ENCODE measurements at places on chromosomes 7 and 10.

DNA sequence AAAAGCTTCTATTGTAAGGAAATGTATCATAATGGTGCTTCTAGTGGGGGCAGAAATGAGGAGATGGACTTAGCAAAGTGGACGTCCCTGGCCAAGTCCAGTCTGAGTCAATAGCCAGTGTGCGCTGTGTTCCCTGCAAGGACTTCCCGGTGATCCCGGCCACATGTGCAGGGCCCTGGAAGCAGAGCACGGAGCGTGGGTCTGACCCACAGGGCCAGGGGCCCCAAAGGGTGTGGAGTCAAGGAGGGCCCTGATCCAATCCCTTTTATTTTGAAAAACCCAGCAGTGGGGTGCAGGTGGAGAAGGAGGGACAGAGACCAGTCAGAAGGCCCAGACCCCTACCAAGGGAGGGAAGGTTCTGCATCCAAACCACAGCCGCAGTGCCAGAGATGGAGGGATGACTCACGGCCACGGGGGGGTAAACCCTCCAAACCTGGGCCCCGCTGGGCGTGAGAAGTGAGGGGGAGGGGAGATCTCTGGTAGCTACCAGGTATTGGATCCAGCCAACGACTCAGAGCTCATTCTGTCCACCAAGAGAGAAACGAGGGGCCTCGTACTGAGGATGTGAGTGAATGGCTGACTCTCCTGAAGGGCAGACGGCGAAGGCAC, 57.2 kb upstream of the VIPR2 start:
- DNase-seq, result no peak

DNA sequence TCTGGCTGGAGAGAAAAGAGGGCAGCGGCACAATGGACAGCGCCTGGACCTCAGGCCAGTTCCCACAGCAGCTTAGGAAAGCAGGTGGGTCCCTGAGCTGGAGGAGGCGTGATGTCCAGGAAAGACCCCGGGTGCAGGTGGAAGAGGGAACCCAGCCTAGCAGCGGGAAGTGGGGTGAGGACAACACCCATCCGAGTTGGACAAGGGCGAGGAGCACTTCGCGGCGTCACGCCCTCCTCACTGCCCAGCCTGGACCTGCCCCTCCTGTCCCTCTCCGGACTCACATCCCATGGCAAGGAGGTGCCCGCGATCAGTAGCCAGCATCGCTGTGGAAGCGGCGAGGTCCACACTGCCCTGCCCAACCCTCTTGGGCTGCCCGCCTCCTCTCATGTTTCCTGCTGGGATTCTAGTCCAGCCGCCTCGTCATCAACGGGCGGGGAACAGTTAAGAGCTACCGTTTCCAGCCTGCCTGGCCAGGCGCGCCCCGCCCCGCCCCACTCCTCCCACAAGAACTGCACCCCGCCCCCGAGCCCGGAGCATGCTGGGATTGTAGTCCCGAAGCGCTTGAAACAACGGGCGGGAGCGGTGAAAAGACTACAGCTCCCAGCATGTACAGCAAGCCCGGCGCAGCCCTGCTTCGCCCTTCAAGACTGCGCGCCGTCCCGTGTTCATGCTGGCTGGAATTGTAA, 930.6 kb upstream of the ZNF722 start:
- no peak for DNase-seq

GRCh38 chr10:103573205-103573487, 79.6 kb downstream of the NEURL1 start:
- no peak for DNase-seq

GRCh38 chr10:6275022-6275997, 72.6 kb downstream of the PFKFB3 start:
- peak; percentile 99 for DNase-seq

GRCh38 chr10:49090189-49090575, 25.1 kb downstream of the VSTM4 start:
- no peak for DNase-seq

GRCh38 chr10:112244197-112244596, 39.0 kb upstream of the TECTB start:
- peak; percentile 1 for DNase-seq

DNA sequence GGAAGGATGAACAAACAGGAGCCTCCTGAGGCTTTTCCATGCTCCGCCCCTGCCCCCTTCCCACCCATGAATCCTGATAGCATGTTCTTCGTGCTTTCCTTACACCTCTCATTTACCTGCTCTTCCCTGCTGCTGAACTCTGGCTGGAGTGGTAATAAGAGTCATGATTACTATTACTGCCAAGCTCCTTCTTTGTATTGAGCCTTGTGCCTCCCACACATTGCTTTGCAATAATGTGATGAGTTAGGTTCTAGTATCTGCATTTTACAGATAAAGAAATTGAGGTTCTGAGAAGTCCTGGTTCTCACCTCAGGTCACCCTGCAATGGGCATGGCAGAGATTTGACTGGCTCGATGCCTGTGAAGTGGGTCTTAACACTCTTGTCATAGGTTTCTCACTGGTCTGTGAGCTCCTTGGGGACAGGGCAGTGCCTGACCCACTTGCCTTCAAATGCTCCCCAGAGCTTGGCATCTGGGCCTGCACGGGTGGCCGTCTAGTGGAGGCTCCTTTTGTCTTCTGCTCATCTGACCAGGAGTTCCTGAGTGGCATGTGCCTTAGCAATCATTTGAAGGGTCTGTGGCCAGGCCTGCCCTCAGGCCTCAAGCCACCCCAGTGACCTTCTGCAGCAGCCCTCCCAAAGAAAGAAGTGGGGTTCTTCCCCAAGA, 309.2 kb upstream of the ZMIZ1 start:
- no peak for DNase-seq

- DNase-seq, result no peak
Measured at GRCh38 chr7:18831943-18832342, 285.5 kb downstream of the TWIST1 start.

GRCh38 chr7:155007947-155008346, 5.0 kb upstream of the PAXIP1 start:
- DNase-seq, result peak; percentile 23

GRCh38 chr7:93165447-93165846, 17.3 kb upstream of the SAMD9L start:
- DNase-seq, result peak; percentile 90

GRCh38 chr10:84333864-84334451, 5.6 kb downstream of the CCSER2 start:
- peak; percentile 54 for DNase-seq

GRCh38 chr7:132090444-132090843, 485.8 kb downstream of the PLXNA4 start:
- DNase-seq, result no peak

- DNase-seq, result no peak
Measured at GRCh38 chr7:131504157-131504899, 52.1 kb downstream of the PODXL start.

GRCh38 chr10:101284101-101284743, 55.0 kb upstream of the LBX1 start:
- no peak for DNase-seq

DNA sequence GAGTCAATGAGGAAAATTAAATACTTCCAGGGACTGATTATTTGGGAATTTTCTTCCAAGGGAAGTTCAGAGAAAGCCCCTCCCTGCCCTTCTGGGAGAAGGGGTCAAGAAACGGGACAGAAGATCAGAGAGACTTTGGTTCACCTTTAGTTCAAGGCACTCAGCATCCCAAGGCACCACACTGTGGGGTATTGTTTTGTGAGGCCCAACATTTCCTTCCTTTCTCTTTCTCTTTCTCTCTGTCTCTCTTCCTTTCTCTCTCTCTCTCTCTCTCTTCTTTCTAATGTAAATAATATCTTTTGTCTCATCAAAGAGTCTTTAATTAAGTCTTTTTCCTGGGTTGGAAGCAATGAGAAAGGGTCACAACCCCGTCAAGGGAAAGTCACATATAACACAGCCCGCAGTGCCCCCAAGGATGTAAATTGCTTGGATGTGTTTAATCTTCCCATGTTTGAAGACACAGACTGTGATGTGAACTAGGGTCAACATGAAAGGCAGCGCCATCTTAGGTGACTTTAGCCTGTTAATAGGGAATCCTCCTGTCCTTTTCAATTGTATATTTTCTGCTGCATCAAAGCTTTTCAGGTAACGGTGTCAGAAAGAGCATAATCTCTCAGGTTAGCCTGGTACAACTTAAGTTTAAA, 983.3 kb upstream of the C7orf33 start:
- DNase-seq, result no peak

- DNase-seq, result no peak
Measured at GRCh38 chr7:41892356-41893100, 189.6 kb upstream of the INHBA start.

DNA sequence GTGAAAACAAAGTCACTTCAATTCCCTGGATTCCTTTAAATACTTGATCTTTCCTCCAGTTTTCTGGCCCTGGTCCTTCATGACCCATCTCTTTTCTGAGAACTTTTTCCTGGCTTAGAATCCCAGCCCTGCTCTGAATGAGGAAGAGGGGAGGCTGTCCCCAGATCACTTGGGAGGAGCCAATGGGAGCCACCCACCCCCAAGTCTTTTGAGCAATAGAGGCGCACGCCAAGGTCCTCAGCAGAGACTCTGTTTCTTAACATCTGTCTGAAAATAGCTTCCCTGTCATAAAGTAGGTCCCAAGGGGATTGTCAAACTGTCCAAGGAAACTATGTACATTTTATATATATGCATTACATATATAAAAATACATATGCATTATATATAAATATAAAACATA, 126.8 kb downstream of the ADRA2A start:
- DNase-seq, result no peak

DNA sequence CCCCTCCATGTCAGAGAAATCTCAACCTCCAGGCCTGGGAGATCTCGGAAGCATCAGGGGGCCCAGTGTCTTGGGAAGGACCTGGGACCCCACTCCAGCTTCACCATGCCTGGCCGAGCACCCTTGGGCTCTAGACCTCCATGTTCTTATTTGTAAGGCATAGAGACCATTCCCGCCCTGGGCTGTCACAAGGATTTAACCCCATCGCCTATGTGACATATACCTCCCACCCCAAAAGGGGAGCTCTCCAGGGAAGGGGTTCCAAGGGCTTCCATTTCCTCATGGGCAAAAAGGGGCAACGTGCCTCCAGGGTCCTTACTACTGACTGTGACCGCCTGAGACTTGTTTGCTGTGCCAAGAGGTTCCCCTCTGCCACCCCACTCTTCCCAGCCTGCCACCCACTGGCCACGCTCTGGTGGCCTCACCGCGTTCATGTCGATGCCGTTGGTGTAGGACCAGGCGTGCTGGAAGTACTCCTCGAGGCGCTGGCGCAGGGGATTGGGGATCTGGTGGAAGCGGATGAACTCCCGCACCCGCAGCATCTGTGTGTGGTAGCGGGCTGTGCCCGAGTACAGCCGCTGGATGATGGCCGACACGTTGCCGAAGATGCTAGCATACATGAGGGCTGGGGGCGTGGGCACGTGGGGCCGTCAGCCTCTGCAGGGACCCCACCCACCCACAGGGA, 27.5 kb downstream of the KCNH2 start:
- no peak for DNase-seq

GRCh38 chr7:144483189-144483588, 79.7 kb upstream of the NOBOX start:
- no peak for DNase-seq

DNA sequence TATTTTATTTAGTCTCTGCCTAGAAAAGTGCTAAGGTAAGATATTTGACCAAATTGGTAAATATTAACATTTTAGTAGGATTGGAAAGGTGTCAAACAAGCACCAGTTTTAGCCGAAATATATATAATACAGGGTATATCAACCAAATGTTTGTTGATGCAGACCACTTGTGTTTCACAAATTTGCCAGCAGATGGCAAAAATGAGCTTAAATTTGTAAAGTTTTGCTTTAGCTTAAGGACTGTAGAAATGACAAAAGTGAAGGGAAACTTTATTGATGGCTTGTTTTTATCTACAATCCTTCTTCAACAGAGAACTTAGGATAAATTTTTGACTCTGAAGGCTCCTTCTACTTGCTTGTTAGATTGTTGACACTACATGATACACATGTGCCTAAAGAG, 4.8 kb upstream of the POLR1F start:
- peak; percentile 61 for DNase-seq

- no peak for DNase-seq
Measured at GRCh38 chr7:48118041-48118440, 29.0 kb downstream of the UPP1 start.

DNA sequence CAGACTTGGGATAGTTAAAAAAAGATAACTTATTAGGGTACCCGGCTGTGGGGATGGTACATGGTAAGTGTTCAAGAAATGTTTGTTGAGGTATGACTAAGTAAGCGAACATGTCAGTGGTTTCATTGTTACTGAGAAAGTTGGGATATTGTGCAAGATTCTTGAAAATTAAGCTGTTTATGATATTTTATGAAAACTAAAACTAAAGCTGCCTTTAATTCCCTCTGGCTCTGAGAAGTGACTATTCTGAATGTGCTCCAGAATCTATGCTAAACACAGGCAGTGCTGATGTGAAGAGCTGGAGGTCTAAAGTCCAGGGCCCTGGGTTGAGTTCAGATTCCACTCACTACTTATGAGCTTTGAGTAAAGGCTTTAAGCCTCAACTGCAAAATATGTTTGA, 72.9 kb downstream of the AOAH start:
- DNase-seq, result peak; percentile 65

GRCh38 chr7:98802781-98803110, 67.1 kb downstream of the TMEM130 start:
- no peak for DNase-seq

DNA sequence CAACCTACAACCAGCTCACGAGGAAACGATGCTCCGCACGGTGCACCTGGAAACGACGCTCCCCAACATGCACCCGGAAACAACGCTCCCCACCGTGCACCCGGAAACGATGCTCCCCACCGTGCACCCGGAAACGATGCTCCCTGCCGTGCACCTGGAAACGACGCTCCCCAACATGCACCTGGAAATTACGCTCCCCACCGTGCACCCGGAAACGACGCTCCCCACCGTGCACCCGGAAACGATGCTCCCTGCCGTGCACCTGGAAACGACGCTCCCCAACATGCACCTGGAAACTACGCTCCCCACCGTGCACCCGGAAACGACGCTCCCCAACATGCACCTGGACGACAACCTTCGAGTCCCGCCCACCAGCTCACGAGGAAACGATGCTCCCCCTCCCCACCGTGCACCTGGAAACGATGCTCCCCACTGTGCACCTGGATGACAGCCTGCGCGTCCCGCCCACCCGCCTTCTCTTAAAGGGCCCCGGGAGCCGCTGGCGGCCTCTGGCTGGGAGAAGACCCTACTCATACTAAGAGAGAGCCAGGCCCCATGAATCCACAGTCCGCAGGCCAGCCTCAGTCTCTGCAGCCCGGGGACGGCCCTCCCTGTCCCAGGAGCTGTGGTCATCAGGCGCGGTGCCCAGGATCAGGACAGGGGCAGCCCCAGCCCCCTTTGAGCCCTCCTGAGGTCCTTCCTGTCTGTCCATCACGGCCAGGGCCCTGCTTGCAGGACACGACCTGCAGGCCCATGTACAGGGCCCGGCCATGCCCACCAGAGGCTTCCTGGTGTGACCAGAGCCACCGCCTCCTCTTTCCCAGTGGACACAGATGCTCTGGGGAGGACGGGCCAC, 98.3 kb downstream of the PDGFA start:
- DNase-seq, result no peak

GRCh38 chr7:128705891-128706333, 33.2 kb upstream of the CALU start:
- peak; percentile 35 for DNase-seq

- DNase-seq, result no peak
Measured at GRCh38 chr7:1238931-1239802, 6.5 kb downstream of the UNCX start.

- no peak for DNase-seq
Measured at GRCh38 chr10:2891073-2891769, 176.1 kb upstream of the PFKP start.

GRCh38 chr7:18330548-18330947, 165.0 kb upstream of the HDAC9 start:
- DNase-seq, result no peak

GRCh38 chr7:100221231-100221718, 1.5 kb downstream of the PVRIG start:
- DNase-seq, result no peak

Data from suppressor macrophage treated with lipopolysaccharide for 4 hours (primary cell).